ENCODE measurements at places on chromosomes 12 and 14.

DNA sequence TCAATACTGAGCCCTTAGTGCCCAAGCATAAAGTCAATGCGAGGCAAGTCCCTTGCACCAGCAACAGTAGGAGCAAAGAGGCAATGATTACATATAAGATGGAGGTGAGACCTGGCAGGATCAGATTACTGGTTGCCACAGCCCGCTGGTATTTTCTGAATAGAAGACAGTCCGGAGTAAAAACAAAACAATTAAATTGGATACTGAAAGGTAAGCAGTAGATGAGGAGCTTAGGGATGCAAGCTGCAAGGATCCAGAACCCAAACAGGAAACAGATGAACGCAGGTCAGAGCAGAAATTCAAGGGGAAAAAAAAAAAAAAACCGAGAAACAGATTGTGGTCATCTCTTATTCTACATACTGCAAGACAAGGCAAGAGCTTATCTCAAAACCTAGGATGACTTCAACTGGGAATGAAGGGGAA lies 119.6 kb downstream of the MED13L start:
- no peak for DNase-seq

DNA sequence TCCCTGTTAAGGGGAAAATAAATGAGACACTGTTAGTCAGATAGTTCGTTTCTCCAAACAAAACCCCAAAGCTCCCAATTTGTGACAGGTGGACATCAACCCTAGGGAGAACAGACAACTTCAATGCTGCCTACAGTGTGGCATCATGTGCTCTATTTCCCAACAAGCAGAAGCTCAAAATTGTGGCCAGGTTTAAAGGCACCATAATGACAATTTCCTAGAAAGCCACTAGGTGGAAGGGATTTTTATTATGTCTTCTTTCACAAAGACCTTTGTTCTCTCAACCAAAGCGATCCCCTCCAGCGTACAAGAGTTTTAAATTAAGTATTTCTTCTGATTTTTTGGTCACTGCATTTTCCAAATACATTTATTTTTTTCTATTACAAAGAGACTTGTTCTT lies 88.0 kb upstream of the MBIP start:
- no peak for DNase-seq

DNA sequence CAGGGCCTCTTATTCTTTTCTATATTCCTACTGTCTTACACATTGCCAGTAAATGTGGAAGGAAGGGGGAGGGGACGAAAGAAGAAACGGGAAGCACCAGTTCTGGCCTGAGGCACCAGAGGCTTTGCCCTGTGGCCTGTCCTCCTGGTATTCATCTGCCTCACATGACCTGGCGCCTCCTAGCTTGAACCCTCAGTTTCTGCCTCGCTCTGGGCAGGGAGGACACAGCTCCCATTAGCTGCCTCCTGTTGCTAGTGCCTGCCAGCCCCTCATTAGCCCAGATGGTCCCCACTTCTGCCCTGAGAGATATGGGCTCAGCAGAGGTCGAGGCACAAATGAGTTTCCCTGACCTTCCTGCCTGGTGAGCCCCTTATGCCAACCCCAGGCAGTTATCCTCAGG lies 3.0 kb upstream of the PLEKHG6 start:
- no peak for DNase-seq

DNA sequence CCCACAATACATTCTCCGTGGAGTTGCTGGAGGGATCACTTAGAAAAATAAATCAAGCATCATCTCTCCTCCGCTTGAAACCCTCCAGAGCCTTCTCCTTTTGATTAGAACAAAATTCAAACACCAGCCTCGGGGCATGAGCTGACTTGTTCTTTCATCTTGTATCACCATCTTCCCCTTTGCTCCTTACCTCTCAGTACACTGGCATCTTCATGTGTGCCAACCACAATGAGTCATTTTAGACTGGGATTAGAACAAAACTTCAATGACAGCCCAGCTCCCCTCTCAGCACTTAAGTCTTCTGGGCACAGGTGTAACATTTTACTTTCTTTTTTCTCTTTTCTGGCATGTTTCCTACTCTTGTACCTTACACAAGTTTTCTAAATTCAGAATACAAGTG lies 1159.2 kb upstream of the TMEM132C start:
- no peak for DNase-seq

GRCh38 chr14:101151226-101151926 lies 247.9 kb upstream of the RTL1 start:
- DNase-seq, result no peak

DNA sequence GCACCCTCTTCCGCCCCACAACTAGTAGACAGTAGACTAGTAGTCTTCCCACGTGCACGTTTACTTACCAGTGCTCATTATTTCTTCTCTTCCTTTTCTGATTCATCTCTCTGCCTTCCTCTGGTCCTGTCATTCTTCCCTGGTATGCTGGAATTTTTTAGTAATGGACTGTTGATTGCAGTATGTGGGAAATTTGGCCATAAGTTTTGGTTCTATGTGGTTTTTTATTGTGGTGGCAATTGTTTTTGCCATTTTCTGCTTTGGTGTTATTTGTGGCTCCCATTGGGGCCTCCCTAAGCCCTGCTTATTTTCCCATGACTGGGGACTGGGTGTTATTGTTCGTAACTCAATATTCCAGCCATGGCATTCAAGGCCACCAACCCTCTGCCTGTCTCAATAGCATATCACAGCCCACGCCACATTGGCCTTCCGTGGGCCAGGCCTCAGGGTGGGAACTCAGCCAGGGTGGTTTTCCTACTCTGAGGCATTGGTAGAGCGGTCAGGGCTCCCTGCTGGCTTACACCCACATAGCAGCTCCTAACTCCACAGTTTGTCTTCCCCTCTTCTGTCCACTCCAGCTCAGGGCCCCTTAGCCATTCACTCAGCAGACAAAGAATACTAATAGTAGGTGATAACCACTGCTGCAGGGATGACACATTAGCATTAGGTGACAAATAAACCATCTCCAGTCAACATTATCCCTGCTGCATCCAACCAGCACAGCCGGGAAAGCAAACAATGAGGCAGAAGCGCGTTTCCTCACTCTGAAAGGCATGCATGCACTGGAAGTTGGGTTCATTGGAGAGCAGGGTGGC lies 321.5 kb downstream of the CACNA1C start:
- no peak for DNase-seq

- DNase-seq, result no peak
Observed at GRCh38 chr12:124564232-124564958, 3.0 kb downstream of the NCOR2 start.

DNA sequence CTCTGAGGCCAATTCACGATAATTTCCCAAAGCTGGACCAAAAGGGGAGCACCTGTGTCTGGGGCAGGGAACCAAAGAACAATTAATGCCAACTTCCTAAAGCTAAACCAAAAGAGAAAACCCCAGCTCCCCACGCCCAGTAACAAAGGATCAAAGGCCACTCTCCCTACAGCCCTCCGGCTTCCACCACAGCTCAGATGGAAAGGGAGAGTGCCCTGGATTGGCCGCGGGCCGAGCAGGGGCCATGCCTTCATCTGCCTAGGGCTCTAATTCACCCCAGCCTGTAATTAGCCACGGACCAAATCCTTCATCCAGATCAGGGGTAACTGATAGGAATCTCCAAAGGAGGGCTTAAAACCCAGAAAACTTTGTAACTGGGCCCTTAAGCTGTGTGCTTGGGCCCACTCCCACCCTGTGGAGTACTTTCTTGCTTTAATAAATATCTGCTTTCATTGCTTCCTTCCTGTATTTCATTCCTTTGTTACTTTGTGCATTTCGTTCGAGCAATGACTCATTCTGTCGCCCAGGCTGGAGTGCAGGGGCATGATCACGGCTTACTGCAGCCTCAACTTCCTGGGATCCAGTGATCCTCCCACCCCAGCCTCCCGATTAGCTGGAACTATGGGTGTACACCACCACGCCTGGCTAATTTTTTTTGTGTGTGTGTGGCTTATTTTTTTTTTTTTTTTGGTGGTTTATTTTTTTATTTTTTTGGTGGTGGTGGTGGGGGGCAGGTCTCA lies 65.5 kb upstream of the PPP4R3A start:
- DNase-seq, result peak; percentile 19

DNA sequence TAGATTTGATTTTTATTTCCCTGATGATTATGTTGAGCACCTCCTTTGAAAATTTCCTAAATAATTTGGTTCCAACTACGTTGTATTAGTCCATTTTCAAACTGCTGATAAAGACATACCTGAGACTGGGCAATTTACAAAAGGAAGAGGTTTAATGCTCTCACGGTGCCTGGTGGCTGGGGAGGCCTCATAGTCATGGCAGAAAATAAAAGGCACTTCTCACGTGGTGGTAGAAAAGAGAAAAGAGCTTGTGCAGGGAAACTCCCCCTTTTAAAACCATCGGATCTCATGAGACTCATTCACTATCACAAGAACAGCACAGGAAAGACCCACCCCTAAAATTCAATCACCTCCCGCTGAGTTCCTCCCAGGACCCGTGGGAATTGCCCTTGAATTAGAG lies 372.3 kb downstream of the RPL10L start:
- DNase-seq, result no peak

- no peak for DNase-seq
Observed at GRCh38 chr12:97560786-97561618, 98.4 kb downstream of the RMST start.

DNA sequence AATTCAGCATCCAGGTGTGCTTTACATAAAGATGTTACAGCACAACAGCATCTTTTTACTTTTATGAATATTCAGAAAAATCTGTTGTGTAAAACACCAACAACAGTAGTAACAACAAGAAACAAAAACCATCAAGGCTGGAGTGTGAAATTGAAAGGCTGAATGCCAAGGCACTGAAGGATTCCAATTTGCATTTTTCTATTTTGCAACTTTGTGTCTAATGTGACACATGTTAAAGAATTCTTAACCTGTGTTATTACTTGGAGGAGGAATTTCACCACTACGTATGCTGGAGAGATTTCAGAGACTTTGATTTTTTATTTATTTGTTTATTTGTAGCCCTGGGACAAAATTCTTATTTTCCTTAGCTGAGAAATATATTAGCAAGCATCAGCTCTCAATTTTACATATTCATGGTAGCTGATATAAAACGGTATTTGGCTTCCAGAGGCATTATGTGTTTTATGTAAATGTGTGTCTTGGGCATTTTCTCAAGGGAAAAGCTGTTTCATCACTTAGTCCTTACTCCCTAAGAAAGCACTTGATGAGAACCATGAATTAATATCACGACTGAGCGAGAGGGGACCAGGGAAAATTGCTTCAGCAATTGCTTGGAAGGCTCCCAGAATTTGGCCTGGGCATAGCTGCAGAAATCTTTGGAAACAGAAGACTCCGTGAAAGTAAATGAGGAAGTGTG lies 475.4 kb downstream of the TMEM132D start:
- DNase-seq, result no peak

DNA sequence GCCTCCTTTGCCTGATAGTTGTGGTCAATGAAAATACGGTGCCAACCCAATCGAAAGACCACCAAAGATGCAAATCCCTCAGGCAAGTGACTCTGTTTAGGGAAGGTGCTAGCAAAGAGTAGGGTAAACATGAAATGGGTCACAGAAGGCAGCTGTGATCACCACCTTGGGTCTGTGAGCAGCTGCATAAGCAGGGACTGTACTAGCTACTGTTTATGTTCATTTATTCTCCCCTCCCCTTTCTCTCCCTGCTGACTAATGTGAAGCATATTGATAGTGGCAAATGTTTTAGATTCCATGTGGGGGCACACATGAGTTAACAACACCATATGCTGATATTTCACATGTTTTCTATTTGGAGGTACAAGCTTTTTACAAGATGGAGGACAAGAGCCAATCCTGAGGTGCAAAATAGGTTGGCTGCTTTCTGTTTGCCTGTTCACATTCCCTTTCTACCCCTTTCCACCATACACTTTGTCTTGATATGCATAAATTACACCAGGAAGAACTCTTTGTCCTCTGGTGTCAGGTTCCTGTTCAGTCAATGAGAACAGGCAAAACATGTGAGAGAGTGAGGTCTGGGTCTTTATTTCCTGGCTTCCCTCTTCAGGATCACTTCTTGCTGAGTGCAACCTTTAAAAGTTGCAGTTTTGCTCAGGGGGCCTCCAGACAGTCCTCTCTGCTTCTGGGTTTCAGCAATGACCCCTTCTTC lies 71.1 kb downstream of the AVPR1A start:
- DNase-seq, result no peak

GRCh38 chr14:87097015-87097414 lies 896.0 kb downstream of the GALC start:
- no peak for DNase-seq

- DNase-seq, result no peak
Observed at GRCh38 chr12:92064422-92064821, 81.2 kb downstream of the BTG1 start.

GRCh38 chr14:104424406-104425072 lies 155.0 kb upstream of the C14orf180 start:
- peak; percentile 59 for DNase-seq

DNA sequence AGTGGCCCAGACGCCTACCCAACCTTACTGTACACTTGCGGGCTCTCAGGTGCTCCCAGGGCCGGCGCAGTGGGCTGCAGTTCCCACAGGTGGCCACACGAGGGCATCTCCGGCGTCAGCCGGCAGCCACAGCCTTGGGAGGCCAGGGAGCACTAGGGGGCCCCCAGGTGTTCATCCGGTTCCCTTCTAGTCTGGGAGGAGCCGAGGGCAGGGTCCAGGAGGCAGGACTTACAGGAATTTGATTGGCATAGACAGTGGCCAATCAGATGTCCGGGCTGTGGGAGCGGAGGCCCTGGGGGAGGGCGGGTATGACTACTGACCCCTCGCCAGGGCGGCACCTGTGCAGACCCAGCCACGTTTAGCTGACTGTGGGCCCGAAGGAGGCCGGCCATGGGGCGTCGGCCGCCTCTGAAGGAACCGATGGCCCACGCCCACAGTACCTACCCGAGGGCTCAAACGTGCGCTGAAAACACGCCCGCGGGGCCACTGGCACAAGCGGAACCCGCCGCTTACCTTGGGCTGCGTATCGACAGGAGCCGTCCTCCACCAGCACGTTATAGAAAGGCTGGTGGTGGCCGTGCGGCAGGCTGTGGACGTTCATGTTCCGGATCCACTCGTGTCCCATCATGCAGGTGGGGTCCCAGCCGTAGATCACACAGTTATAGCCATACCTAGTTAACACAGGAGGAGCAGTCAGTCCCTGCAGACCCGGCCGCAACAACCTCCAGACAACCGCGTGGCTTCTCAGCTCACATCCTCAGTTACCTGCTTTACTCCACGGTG lies 34.8 kb downstream of the FBXO21 start:
- DNase-seq, result no peak

GRCh38 chr12:50538182-50538581 lies 33.4 kb downstream of the DIP2B start:
- no peak for DNase-seq

DNA sequence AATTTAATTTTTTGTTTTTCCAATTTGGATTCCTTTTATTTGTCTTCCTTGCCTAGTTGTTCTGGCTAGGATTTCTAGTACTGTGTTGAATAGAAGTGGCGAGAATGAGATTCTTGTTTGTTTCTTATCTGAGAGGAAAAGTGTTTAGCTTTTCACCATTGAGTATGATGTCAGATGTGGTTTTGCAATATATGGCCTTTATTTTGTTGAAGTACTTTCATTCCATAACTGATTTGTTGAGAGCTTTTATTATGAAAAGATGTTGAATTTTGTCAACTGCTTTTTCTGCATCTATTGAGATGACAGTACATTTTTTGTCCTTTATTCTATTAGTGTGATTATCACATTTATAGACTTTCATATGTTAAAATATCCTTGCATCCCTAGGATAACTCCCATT lies 462.0 kb downstream of the CCDC91 start:
- DNase-seq, result no peak
